ENCODE measurements at places on chromosomes 3 and 15.
A peak's percentile ranks its signal among the peaks of the same experiment; 100 is the strongest.

GRCh38 chr3:125433091-125433534 is 58.0 kb upstream of the ZNF148 start:
- DNase-seq = no peak

DNA sequence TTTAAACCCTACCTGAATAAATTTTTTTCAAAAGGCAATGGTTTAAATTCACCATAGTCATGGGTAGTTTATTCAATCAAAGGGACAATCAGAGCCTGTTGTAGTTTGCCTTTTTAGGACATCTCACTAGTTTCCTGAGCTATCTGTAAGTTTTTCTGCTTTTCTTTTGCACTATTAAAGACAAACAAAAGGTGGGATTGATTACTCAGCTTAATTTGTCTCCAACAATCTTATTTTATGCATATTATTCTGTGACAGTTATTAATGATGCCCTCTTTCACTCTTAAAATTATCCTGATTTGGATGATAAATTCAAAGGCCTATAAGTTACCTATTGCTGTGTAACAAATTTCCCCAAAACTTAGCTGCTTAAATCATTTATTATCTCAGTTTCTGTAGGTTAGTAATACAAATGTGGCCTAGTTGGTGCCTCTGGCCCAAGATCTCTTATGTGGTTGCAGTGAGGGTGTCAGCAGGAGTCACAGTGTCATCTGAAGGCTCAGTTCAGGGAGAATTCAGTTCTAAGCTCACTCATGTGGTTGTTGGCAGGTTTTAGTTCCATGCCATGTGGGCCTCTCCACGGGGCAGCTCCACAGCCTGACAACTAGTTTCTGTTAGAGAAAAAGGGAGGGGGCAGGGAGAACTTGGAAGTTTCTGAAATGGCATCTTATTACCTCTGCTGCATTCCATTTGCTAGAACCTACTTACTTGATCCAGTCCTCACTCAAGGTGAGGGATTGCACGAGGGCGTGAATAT is 16.0 kb downstream of the ARMC8 start:
- DNase-seq = no peak

DNA sequence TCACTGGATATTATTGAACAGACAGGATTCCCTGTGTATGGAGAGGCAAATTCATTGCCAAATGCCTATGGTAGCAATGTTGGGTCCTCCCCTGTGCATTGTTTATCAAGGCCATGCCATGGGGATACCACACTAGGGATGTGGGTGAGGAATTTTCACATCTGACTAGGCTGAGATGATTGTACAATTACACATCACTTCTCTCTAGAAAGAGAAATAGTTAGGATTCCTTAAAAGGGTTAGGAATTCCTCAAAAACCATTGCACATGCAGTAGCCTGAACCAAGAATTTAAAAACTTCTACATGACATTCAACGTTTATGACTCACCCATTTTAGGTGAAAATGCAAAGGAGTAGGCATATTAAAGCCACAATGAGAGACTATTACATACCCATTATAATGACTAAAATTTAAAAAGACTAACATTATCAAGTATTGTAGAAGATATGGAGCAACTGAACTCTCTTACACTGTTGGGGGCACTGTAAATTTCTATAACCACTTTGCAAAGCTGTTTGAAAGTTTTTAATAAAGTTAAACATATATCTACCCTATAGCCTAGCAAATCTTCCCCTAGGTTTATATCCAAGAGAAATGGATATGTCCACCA is 175.9 kb downstream of the THRB start:
- no peak for DNase-seq

GRCh38 chr3:10644189-10644588 is 138.8 kb upstream of the ATP2B2 start:
- no peak for DNase-seq

DNA sequence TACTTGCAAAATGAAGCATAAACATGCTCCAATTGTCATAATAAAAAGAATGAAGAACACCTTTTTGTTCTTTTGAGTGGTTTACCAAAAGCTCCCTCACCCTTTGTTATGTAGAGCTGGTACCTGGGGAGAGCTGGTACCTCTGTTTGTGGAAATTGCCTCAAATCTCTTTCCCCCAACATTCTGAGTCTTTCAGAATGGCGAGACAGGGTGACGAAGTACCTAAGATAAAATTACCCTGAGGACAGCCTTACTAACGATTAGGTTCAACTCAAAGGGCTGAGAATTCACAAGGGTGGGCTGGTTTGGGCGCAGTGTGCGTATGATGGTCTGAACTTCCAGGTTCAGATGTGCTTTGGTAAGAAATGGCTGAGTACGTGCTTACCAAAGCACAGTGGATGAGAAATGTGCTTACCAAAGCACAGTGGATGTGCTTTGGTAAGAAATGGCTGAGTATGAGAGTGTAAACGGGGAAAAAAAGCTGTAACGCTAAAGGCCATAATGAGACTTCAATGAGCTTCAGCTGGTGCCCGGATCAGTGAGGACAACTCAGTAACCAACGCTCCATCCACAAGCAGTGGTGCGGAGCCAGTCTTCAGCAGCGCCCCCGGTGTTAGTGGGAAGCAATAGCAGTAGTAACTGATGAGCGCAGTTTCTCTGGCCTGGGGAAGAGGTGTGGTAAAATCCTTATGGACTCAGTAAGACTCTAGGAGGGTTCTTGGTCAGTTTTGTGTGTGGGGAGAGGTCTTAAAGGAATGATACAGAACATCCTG is 72.3 kb upstream of the LRIG1 start:
- no peak for DNase-seq

DNA sequence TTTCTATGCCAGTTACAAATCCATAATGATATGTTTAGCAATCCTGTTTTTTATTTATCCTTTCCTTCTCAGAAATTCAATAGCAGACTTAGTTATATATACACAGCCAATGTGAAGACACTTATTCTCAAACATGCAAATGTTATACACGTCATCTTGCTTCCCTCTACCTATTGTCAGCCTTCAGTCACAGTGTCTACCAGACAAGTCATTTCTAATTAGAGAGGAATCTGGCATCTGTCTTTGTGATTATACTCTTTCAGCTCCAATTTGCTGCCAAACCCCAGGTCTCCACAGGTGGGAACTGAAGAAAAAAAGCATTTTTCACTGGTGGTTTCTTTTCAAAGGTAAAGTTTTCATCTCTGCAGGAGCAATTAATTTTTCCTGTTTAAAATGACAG is 793.1 kb downstream of the AGBL1 start:
- DNase-seq = no peak

DNA sequence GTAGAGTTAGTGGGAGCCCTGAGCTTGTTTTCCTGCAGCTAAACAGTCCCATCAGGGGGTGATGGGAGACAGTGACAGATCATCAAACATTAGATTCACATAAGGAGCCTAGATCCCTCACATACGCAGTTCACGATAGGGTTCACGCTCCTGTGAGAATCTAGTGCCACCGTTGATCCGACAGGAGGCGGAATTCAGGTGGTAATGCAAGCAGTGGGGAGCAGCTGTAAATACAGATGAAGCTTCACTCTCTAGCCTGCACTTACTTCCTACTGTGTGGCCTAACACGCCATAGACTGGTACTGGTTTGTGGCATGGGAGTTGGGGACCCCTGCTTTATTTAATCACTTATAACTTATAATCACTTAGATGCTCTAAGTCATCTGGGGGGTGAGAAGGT is 179.1 kb downstream of the AKAP13 start:
- DNase-seq = no peak

DNA sequence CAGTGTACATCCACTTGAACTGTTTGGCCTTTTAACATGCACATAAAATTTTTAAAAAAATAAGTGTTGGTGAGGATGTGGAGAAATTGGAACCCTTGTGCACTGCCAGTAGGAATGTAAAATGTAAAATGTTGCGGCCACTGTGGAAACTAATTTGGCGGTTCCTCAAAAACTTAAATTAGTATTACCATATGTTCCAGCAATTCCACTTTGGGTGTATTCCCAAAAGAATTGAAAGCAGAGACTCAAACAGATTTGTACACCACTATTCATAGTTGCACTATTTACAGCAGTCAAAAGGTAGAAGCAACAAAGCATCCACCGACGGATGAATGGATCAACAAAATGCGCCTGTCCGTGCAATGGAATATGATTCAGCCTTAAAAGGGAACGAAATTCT is 55.2 kb upstream of the SEC61A1 start:
- peak; percentile 13 for DNase-seq

DNA sequence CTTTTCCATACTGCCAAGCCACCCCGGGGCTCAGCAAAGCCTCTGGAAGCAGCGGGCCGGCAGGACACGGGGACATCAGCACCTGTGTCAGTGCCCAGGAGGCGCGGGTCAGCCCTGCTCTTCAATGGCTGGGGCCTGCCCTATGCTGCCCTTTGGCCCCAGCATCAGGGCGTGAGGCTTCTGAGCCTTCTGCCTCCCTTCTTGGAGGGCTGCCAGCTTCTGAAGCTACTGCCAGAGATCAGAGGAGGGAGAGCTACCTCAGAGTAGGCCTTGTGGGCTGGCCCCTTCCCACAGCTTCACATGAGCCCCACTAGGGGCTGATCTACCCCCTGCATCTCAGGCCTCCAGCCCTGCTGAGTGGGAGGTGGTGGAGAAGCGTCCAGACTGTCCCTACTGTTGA is 13.0 kb upstream of the TMEM115 start:
- DNase-seq = no peak

DNA sequence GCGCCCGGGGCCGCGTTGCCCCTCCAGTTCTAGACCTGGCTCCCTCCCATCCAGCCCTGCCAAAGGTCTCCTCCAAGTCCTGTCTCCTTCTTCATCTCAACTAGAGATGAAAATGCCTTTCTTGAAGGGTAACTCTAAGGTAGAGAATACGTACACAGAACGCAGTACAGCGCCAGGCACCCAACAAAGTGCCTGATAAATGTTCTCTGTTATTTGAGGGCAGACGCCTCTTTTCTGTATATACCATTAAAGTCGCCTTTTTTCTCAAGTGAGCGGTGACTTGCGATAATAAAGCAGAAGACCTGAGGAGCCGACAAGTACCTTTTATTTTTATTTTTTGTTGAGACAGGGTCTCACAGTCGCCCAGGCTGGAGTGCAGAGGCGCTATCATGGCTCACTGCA is 809 bp downstream of the CRTAP start:
- no peak for DNase-seq

GRCh38 chr3:100972867-100973266 is 20.4 kb downstream of the ABI3BP start:
- DNase-seq = peak; percentile 7

- no peak for DNase-seq
Observed at GRCh38 chr15:23387621-23388190, 33.2 kb downstream of the GOLGA8S start.

- no peak for DNase-seq
Observed at GRCh38 chr3:194687638-194688199, 2.0 kb downstream of the FAM43A start.

Measured in fibroblast of skin of left quadriceps (primary cell).